Muscle of leg (tissue), 16 donors: ENCODE measurements at places on chromosomes 13 and 19. TPM values are rescaled to one million over a fixed set of nuclear protein-coding genes. Genes with fewer than 3 reads are reported as not detected.

DNA sequence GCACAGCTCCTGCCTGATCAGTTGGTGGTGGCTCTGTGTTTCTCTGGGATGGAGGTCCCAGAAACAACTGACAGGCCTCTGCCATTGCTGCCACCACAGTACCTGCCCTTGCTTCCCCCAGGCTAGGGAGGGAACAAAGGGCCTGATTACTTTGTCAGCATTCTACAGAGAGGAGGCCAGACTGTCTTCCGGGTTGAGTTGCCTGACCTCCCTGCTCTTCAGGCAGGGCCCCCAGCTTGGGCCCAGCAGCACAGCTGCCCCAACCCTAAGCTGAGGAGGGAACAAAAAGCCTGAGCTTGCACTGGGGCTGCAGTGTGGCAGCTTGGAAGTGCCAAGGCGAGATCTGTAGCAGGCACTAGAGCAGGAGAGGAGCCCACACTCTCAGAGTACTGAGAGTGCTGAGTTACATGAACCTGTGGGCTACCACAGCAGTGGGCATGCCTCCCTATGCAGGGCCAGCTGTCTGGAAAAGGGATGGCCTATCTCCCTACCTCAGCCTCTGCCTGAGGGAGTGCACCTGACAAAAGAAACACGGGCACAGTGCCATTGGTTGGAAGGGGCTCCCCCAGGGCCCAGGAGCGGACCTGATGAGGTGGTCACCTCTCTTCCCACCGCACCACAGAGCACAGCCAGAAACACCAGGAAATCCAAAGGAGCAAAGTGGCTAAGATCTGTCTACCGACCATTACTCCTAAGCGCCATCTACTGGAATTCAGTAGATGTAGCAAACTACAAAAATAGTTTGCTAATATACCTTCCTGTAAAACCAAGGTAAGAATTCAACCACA is 24.4 kb downstream of the SLC25A15 start:
- H3K4me3 ChIP-seq, result no peak overlapping the region
- no peaks in the 10 kb centered on the region for H3K27me3 ChIP-seq
- H3K27ac ChIP-seq, result no peak overlapping the region
- H3K36me3 ChIP-seq, result peaks cover 34% of the 10 kb centered on the region

C19orf18 gene
- 2.4 TPM for polyA plus RNA-seq

GRCh38 chr19:40612831-40613689 is 11.9 kb downstream of the LTBP4 start:
- H3K36me3 ChIP-seq, result peaks cover 26% of the 10 kb centered on the region
- H3K27me3 ChIP-seq, result peaks cover 22% of the 10 kb centered on the region
- no peak for DNase-seq
- peaks cover 29% of the 10 kb centered on the region for H3K4me1 ChIP-seq
- peak overlapping the region; percentile 48 for H3K4me3 ChIP-seq
- peak overlapping the region; percentile 39 for H3K27ac ChIP-seq

- no peak for DNase-seq
- H3K27me3 ChIP-seq, result no peaks in the 10 kb centered on the region
- H3K4me3 ChIP-seq, result no peak overlapping the region
- peaks cover 41% of the 10 kb centered on the region for H3K4me1 ChIP-seq
- H3K36me3 ChIP-seq, result peaks cover 18% of the 10 kb centered on the region
- H3K27ac ChIP-seq, result peak overlapping the region; percentile 57
Measured at GRCh38 chr13:110301606-110302553, 5.1 kb downstream of the COL4A1 start.

GRCh38 chr19:11377237-11377636 is 2.8 kb downstream of the SWSAP1 start:
- peaks cover 10% of the 10 kb centered on the region for H3K27me3 ChIP-seq
- peak; percentile 56 for DNase-seq
- no peak overlapping the region for H3K4me3 ChIP-seq
- peaks cover 6% of the 10 kb centered on the region for H3K36me3 ChIP-seq

DNA sequence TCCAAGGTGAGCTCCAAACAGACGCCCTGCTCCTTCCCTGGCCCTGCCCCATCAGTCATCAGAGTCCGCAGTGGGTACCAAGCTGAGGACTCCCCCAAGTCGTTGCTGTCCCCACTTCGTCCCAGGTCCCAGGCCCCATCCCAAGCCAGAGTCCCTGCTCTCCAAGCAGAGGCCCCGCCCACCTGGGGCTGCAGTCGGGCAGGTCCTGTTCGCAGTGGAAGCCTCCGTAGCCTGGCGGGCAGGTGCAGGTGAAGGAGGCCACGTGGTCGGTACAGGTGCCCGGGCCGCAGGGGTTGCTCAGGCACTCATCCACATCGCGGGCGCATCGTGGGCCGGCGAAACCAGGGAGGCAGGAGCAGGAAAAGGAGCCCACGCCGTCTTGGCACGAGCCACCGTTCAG is 19.4 kb downstream of the NOTCH3 start:
- H3K4me1 ChIP-seq, result peaks cover 2% of the 10 kb centered on the region
- no peak for DNase-seq
- peaks cover 2% of the 10 kb centered on the region for H3K27me3 ChIP-seq
- H3K4me3 ChIP-seq, result no peak overlapping the region

GRCh38 chr19:32063601-32064000 is 281.8 kb upstream of the ZNF507 start:
- DNase-seq, result no peak
- no peak overlapping the region for H3K27ac ChIP-seq
- no peak overlapping the region for H3K4me3 ChIP-seq
- H3K36me3 ChIP-seq, result no peaks in the 10 kb centered on the region

TMC4 gene
- polyA plus RNA-seq, result 5.2 TPM

GRCh38 chr13:33615436-33615835 is 202.5 kb upstream of the RFC3 start:
- H3K27me3 ChIP-seq, result no peaks in the 10 kb centered on the region
- peak; percentile 46 for DNase-seq
- H3K4me1 ChIP-seq, result peaks cover 34% of the 10 kb centered on the region
- no peak overlapping the region for H3K4me3 ChIP-seq

DNA sequence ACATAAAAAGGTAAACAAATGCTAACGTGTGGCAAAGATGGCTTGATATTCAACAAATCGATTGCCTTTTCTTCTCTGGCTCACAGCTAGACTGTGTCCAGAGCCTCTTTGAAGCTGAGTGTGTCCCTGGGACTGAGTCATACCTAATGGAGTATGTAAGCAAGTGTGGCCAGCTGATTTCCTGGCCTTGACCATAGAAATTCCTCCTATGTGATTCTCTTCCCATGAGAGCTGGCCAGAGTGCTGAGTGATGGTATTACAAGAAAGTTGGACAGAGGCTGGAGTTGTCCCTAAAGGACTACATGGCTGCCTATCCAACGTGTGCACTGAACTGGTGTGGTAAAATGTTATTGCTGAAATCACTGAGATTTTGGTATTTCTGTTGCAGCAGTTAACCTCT is 320.1 kb upstream of the SLC10A2 start:
- no peak overlapping the region for H3K4me3 ChIP-seq
- no peaks in the 10 kb centered on the region for H3K4me1 ChIP-seq
- no peak overlapping the region for H3K27ac ChIP-seq
- peak; percentile 56 for DNase-seq
- no peaks in the 10 kb centered on the region for H3K36me3 ChIP-seq

DNA sequence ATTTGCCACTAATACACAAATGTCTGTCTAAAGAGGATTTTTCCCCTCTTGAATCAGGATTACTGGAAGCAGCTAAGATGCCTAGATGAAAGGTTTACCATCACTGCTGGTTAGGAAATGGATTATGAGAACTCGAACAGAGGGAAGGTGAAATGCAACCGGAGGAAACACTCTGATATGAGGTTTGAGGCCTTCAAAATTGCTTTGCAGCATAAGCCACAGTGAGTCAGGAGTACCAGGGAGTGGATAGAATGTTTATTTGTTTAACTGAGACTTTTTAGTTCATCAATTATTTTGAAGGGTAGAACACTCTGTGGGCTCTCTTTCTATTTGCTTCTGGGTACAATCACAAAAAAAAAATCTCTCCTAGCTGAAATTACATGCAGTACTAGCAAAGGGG is 18.1 kb downstream of the CDADC1 start:
- H3K4me3 ChIP-seq, result no peak overlapping the region
- H3K27me3 ChIP-seq, result no peaks in the 10 kb centered on the region
- no peak for DNase-seq
- H3K4me1 ChIP-seq, result no peaks in the 10 kb centered on the region
- no peak overlapping the region for H3K27ac ChIP-seq

GRCh38 chr13:22270881-22271280 is 600.0 kb downstream of the FGF9 start:
- H3K36me3 ChIP-seq, result no peaks in the 10 kb centered on the region
- H3K27ac ChIP-seq, result no peak overlapping the region
- no peaks in the 10 kb centered on the region for H3K4me1 ChIP-seq
- no peak overlapping the region for H3K4me3 ChIP-seq
- no peaks in the 10 kb centered on the region for H3K27me3 ChIP-seq

GRCh38 chr13:52061587-52061986 is 37.1 kb downstream of the UTP14C start:
- H3K4me3 ChIP-seq, result no peak overlapping the region
- H3K27me3 ChIP-seq, result no peaks in the 10 kb centered on the region

DNA sequence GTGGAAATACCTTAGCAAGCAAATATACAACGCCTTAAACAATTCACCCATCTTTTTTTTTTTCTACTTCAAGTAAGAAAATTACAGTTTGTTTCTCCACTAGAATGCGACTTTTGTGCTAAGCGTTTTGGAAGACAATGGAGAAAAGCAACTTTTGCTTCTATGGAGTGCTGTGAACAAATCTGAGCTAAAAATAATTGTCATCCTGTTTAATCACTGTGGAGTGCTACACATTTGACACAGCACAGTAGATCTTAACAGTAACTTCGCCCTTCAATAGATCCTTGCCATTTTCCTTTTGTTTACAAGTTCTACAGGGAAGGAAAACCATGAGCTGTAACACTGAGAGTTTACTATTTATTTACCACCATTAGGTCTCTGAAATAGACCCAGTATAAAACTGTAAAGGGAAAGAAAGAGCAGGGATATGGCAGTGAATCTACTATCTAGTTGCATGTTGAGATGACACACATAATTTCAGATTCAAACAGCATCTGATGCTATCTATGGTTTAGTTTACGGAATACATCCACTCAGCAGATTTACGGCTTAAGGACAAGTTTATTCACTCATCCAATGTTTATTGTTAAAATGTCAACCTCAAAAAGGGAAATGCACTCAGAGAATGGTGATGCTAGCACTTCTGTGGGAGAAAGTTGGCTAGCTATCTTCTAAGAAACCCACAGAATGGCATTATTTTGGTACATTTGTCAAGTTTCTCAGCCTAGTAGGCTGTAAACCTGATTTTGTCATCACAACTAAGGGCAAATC is 175.3 kb downstream of the VWA8 start:
- DNase-seq, result peak; percentile 10
- no peaks in the 10 kb centered on the region for H3K27me3 ChIP-seq
- no peaks in the 10 kb centered on the region for H3K36me3 ChIP-seq
- no peak overlapping the region for H3K27ac ChIP-seq
- H3K4me3 ChIP-seq, result no peak overlapping the region

DNA sequence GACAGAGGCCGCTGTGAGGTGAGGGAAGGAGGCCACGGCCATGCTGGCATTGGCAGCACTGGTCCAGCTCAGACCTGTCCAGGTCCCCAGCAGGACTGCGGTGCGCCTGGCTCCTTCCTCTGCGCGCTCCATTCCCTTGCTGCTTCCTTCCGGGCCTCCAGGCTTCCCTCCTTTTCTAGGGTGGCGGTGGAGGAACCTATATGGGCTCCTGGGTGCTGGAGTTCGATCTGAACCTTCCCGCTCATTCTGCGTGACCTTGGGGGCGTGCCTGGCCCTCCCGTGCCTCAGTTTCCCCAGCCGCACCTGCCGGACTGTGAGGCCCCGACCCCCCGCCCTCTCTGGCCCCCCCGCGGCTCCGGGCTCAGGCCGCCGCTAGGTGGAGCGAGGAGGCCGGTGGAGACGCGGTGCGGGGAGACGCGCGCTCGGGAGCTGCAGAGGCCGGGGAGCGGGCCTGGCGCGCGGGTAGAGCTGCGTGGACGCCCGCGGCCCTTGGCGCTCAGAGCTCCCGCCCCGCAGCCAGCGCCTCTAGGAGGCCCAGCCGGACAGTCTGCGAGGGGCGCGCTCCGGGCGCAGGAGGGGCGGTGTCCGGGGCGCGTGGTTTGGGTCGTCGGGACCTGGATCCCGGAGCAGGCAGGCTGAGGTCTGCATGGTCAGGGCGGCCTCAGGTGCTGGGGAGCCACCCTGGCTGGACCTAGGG is 29.9 kb downstream of the EFNA2 start:
- peak; percentile 66 for DNase-seq
- H3K4me3 ChIP-seq, result no peak overlapping the region
- no peaks in the 10 kb centered on the region for H3K36me3 ChIP-seq
- H3K27ac ChIP-seq, result no peak overlapping the region

IZUMO2 gene
- 0.16 TPM for polyA plus RNA-seq

TUBA3C gene
- polyA plus RNA-seq, result not detected

DNA sequence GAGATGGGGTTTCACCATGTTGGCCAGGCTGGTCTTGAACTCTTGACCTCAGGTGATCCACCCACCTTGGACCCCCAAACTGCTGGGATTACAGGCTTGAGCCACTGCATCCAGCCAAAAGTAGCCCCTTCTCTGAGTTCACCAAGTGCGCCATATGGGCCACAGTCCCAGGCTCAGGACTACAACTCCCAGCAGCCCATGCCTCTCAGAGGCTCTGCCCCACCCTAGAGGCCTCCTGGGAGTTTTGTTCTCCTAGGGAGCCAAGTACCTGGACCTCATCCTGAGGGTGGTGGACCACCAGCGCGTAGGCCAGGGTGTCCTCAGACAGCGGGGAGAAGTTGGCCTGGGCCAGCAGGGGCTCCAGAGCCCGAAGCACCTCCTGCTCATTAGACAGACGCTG is 18.8 kb downstream of the TMEM143 start:
- H3K27ac ChIP-seq, result no peak overlapping the region
- peaks cover 9% of the 10 kb centered on the region for H3K4me1 ChIP-seq
- DNase-seq, result no peak
- no peak overlapping the region for H3K4me3 ChIP-seq
- peaks cover 6% of the 10 kb centered on the region for H3K36me3 ChIP-seq

DNA sequence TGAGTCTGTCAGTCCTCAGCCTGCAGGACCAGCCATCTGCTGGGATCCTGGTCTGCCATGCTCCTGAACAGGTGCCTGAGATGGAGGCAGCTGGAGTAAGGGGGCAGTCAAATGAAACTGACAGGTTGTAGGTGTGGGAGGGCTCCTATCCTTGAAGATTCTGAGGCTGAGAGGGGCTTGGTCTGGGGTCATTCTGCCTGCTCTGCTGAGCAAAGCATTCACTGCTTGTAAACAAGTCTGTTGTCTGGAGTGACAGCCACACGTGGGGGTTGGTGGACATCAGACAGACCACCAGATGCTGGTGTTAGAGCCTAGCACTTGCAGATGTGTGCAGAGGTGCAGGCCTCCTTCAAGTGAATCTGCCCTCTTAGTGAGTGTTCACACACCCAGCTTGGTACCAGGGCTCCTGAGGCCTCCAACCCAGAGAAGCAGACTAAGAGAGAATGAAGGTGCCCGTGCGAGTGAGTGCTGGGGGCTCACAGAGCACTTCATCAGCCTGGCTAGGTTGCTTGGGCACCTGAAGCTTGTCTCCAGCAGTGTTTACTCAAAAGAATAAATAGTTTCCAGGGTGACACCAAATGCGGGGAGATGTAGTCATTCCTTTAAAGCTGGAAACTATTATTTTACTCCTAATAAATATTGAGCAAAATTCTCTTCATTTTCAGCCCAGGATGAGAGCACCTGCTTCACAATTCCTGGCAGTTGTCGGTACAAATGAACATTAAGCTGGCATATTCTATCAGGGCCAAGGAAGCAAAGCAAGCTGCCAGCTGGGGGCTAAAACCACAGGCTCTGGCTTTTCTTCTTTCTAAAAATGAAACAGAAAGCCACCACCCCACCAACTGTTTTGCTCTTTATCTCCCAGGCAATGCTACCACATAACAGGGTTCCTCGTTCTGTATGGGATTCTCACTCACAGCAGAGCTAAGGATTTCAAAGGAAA is 82.3 kb downstream of the RNASEH2B start:
- peak; percentile 76 for DNase-seq
- H3K27ac ChIP-seq, result peak overlapping the region; percentile 78
- no peak overlapping the region for H3K4me3 ChIP-seq
- no peaks in the 10 kb centered on the region for H3K27me3 ChIP-seq
- H3K36me3 ChIP-seq, result no peaks in the 10 kb centered on the region
